RPMI7951 (cell line): ENCODE measurements at places on chromosomes 6 and 20. TPM values are rescaled to one million over a fixed set of nuclear protein-coding genes. Genes with fewer than 3 reads are reported as not detected.

GRCh38 chr6:10721850-10722569, 860 bp upstream of the TMEM14C start:
- no peak for DNase-seq

GRCh38 chr6:168468045-168468444, 27.1 kb downstream of the SMOC2 start:
- no peak for DNase-seq

- DNase-seq, result no peak
Observed at GRCh38 chr20:7499201-7499600, 441.1 kb downstream of the HAO1 start.

GRCh38 chr6:164408868-164409267, 900.5 kb downstream of the C6orf118 start:
- no peak for DNase-seq

GRCh38 chr6:31587791-31588777, 2.0 kb downstream of the LST1 start:
- no peak for DNase-seq

The ZNF311 gene
- 1.1 and 2.4 TPM in 2 replicates for total RNA-seq

GRCh38 chr6:21601339-21601923, 7.9 kb downstream of the SOX4 start:
- no peak for DNase-seq

The MAP3K7 gene
- total RNA-seq, result 29.7 and 38.8 TPM in 2 replicates

- DNase-seq, result no peak
Observed at GRCh38 chr20:44208770-44209169, 1.8 kb downstream of the OSER1 start.

GRCh38 chr20:57395111-57395966, 4.1 kb downstream of the RBM38 start:
- DNase-seq, result no peak

DNA sequence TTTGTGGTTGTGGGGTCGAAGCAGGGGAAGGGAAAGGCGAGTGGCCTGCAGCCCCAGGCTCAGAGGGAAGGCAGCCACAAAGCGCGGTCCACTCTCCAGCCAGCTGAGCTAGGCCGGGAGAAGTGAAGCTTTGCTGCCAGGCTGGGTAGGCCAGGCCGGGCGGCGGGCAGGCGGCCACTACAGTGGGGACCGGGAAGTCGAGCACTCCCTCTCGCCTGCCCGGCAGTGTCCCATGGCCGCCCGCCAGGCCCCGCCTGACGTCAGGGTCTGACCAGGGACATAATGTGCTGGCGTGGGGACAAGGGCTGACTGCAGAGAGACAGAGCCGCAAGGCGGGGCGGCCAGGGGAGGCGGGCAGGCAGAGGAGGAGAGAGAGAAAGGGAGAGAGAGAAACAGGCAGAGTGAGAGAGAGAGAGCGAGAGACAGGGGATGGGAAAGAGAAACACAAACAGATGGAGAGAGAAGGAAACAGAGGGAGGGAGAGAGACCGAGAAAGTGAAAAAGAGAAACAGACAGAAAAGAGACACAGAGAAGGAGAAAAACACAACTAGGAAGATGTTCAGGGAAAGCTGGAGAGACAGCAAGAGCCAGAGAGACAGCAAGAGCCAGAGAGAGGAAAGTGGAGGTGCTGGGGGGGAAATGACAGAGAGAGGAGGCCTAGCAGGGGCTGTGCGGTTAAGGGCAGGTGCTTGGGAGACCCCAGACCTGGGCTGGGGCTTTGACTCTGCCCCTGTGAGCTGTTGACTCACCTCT, 94.5 kb upstream of the PTPN1 start:
- peak; percentile 97 for DNase-seq

The OVOL2 gene
- not detected in 2 replicates for total RNA-seq
